ENCODE measurements at places on chromosomes 4 and X.

GRCh38 chr4:87209696-87210095 lies 10.7 kb downstream of the KLHL8 start:
- DNase-seq: no peak

GRCh38 chr4:13032936-13033335 lies 451.2 kb downstream of the RAB28 start:
- DNase-seq: no peak

DNA sequence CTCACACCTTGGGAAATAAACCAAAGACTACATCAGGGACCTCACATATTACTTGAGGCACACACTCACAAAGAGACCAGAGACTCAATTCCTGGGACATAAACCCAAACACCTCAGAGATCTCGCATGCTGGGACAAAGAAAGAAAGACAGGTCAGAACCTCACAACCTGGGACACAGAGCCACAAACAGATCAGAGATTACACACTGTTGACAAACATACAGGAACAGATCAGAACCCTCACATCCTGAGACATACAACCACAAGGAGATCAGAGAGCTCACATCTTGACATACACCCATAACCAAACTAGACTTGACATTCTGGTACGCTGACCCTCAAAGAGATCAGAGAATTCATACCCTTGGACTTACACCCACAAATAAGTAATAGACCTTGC lies 17.3 kb downstream of the SUV39H1 start:
- DNase-seq: no peak

GRCh38 chrX:131393426-131393825 lies 104.3 kb upstream of the IGSF1 start:
- DNase-seq: no peak

GRCh38 chrX:129534816-129535578 lies 5.1 kb upstream of the OCRL start:
- DNase-seq: no peak

DNA sequence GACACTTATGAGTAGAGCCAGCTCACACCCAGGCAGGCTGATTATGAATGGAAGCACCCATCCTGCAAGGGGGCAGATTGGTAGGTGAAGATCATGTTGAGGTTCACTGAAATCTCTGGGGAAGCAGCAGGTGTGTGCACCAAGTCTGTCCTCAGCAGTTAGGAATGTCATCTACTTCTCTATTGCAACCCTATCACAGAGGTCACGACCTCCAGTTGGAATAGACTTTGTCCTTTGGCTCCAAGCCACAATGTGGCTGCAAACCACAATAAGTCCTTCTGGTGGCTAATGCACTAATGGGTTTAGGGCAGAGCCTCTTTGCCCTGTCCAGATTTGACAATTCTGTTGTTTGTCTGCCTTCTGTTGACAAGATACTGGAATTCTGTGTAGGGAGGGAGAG lies 1056.7 kb downstream of the PCDH19 start:
- DNase-seq: no peak

DNA sequence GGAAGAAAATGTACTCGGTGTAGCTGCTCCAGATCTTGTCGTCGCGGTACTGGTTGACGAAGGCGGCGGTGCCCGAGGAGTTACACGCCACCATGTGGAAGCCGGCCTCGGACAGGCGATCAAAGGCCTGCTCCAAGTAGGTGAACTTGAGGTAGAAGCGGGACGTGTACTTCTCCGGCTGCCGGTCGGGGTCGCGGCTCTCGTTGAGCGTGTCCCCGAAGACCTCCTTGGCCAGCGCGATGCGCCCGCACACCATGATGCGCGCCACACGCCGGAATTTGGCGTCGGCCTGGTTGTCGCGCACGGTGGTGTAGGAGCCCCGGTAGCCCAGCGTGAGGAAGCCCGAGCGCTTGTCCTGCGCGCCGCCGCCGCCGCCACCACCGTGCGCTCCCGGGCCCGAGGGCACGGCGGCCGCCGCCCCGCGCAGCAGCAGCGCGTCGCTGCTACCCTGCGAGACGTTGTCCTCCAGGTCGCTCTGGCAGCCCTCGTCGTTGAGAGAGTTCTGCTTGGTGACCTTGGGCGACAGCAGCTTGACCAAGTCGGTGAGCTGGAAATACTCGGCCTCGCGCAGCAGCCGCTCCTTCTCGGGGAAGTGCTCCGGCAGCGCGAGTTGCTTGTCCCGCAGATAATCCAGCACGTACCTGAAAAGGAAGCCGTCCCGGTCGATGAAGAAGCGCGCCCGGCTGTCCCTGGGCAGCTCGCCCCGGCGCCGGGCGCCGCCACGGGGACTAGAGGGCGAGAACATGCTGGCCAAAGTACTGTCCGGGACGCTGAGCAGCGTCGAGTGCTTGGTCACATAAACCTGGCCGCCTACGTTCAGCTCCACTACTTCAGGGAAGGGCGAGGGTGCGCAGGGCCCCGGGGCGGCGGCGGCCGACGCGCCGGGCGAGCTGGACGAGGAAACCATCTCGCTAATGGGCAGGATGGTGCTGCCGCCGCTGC lies 775 bp downstream of the KCTD8 start:
- DNase-seq: peak; percentile 6

- no peak for DNase-seq
Measured at GRCh38 chr4:166252487-166253402, 379.7 kb downstream of the TLL1 start.

DNA sequence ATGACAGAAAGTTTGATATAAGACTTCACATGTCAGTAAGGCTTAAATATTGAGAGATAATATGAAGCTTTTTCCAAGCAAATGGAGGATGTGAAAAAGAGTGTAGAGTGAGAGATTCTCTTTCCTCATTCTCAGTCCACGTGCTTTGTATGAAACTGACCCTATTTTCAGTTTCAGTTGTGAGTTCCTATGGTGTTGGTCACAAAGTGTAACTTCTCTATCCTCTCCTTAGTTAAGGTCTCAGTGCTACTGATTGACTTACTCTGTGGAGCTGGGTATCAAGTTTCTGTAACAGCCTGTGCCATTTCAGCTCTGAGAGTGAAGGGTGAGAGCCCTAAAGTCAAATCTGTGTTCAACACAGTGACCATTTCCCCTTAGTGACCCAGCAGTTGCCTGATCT lies 277.2 kb downstream of the EPHA5 start:
- DNase-seq: no peak

DNA sequence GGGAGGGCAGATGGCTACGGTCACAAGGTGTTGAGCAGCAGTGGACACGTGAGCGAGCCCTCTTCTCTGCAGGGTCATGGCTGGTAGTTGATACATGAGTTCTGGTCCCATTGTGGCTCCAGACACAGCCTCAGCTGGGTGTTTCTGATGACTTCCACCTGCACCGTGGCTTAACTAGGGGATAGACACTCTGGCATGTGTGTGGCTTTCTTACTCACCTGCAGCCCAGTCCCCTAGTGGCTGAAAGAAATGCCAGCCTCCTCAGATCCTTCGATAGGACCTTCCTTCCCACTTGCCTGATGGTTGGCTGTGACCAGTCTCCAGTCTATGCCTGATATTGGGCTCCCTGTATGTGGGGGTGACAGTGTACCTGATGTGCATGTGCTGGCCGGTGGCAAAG lies 5.0 kb downstream of the GPR78 start:
- DNase-seq: no peak

DNA sequence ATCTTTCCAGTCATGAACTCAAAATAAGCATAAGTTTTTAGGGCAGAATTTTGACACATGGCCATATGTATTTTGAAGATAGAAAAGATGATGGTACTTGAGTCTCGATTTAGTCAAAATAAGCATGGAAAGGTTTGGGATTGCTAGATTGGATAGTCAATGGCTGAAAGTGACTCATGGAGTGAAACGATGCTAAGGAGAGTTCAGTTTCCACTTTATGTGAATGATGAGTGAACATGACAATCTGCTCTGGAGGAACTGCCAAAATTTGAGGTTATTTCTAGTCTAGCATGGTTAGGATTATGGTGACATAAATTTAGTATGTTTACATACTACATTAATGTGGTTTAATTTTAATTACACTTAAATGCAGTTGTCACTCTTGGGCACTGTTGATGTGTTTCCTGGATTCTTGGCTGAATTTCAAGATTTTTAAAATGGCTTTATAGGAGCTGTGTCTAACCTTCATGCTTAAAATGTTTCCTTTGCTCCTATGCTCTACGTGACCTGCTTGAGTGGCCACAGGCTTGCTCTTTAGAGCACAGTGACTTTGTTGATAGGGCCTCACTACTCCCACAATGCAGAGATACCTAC lies 17.1 kb downstream of the DDX3X start:
- no peak for DNase-seq

GRCh38 chr4:20857081-20857480 lies 156.8 kb downstream of the PACRGL start:
- no peak for DNase-seq

- DNase-seq: no peak
Measured at GRCh38 chr4:136227315-136227714, 1305.0 kb downstream of the PCDH18 start.

GRCh38 chr4:173506597-173507211 lies 23.3 kb downstream of the HAND2 start:
- DNase-seq: no peak

DNA sequence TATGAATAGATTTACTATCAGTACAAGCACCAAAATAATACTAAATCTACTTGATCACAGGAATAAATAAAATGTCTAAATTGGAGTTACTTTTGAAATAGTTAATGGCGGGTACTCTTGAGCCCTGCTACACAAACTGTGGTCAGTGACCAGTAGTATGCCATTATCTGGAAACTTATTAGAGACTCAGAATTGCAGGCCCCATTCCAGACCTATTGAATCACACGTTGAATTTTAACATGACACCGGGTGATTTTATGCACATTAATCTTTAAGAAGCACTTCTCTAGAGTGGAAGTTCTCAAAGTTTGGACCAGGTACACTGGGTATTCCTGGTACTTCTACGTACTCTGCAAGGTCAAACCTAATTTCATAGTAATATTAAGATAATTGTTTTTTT lies 660.0 kb upstream of the POU3F4 start:
- DNase-seq: no peak

DNA sequence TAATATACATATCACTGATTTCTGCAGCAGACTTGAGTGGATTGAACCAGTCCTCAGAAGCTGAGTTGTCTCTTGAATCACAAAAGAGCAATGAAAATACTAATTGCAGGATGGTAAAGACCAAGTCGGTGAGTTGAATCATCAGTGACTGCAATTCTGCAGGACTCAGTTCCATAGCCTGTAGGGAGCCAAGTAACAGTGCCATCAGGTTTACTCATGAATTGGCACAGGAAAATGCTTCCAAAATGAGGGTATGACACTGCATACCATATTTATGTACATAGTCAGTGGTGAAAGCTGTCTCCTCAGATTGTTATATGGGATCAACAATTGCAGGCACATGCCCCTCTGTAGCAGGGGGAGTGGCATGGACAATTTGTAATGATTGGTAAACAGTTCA lies 192.8 kb downstream of the CCNG2 start:
- DNase-seq: no peak

DNA sequence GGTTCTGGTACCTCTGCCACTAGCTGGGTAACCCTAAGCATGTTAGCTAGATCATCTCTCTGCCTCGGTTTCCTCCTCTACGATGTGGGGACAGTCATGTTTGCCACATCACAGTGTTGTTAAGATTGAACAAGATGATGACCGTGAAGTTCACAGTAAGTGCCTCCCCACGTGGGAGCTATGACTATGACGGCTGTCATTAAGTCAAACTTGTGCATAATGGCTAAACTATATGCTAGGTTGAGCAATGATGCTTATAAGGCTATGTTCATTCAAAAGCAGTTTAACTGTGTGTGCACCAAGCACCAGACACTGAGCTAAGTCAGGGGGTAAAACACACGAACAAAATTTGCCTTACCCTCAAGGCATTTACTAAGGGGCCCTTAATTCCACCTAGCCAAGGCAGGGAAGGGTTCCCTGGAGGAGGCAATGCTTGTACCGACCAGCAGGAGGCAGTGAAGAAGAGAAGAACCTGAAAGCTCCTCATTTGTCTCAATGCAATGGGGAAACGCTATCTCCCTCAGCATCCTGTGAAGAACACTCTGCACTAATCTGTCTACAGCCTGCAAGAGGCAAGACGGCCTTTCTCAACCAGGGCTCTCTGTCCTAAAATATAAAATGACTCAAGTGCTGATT lies 52.9 kb downstream of the MAP7D2 start:
- DNase-seq: no peak

DNA sequence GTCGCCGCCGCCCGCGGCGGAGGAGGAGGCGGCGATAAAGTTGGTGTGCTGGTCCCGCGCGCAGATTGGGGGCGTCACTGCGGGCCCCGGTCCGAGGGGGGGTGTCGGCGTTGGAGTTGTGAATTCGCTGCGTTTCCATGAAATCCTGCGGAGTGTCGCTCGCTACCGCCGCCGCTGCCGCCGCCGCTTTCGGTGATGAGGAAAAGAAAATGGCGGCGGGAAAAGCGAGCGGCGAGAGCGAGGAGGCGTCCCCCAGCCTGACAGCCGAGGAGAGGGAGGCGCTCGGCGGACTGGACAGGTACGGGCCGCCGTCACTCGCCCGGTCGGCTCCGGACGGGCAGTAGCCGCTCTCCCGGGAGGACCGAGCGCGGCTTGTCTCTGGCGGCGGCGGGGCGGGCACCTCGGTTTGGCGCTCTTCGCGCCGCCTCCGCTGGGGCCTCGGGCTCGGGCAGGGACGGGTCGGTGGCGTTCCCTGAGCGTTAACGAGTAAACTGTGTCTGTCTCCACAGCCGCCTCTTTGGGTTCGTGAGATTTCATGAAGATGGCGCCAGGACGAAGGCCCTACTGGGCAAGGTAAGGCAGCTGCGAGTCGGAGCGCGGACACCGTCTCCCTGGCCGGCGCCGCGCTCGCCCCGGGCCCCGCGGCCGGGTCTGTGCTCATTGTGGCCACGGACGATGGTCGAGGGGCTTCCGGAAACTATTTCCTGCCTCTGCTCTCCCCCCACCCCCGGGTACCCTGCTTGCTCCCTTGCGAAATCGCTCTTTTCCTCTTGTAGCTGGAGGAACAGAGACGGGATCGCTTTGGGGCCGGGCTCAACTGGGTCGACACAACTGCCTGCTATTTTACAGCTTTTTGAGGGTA lies 658 bp downstream of the KDM6A start:
- DNase-seq: peak; percentile 69

DNA sequence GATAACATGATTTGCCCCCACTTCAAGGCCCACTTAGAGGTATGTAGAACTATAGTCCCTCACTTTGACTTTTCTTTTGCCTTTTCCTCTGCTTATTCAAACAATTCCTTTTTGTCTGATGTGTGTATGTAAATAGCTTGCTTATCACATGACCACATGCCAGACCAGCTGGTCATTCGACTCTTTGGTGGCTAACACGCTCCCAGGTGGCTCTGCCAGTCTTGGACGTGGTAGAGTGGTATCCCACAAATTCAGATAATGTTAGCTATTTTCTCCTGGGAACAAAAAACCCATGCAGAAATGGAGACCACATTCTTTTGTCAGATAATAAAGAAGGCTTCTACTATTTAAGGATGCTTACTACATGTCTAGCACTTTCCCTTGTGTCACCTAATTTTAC lies 47.9 kb downstream of the ARHGAP24 start:
- DNase-seq: no peak

DNA sequence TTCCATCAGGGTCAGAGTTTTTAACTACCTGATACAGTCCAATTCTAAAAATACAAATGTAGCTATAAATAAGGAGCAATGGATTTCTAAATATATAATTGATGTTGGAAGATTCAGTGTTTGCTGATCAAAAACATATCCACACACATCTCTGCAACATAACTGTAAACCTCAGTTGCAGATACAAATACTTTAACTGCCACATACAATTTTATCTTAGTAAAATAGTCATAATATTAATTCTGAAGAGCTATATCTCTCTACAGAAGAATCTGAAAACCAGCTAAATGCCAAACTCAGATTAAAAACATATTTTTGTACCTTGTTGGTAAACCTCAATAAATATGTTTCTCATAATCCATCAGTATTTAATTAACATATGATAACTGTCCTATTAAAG lies 674.3 kb upstream of the INTU start:
- no peak for DNase-seq

Data from naive thymus-derived CD8-positive, alpha-beta T cell (primary cell).